8988T (cell line): ENCODE measurements at places on chromosomes 7 and 10.

- no peak for DNase-seq
Measured at GRCh38 chr10:11521860-11522259, 89.6 kb downstream of the USP6NL start.

DNA sequence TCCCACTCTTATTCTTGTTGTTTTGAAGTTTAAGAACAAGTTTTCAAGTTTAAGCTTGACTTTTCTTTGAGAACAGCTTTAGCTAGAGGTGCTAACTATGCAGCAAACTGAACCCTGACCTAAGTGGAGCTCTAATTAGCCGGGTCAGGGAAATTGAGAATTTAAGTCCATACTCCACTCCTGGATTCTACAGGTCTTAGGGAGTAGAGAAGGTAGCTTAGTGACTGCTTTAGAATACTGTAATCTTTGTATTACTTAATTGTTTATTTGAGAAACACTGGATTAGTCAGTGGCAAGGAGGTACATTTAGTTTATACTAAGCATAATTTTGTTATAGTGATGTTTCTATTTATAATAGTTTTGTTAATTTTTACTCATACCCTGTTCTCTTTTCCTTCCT is 74.6 kb upstream of the STRIP2 start:
- DNase-seq: no peak

DNA sequence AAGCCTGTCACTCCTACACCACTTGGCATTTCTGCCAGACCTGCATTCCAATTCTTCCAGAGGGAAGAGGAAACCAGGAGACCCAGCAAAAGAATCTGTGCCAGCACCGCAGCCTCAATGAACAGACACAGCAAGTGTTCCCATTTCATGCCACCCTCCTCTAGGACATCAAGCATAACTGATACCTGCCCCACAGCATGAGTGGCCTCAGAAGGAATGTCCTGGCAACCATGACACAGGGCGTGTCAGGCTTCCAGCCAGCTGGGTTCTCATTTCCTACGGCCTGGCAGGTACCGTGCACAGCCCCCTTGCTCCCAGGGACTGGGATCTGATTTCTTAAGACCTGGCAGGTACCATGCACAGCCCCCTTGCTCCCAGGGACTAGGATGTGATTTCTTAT is 7.8 kb downstream of the MAD1L1 start:
- DNase-seq: peak; percentile 48

DNA sequence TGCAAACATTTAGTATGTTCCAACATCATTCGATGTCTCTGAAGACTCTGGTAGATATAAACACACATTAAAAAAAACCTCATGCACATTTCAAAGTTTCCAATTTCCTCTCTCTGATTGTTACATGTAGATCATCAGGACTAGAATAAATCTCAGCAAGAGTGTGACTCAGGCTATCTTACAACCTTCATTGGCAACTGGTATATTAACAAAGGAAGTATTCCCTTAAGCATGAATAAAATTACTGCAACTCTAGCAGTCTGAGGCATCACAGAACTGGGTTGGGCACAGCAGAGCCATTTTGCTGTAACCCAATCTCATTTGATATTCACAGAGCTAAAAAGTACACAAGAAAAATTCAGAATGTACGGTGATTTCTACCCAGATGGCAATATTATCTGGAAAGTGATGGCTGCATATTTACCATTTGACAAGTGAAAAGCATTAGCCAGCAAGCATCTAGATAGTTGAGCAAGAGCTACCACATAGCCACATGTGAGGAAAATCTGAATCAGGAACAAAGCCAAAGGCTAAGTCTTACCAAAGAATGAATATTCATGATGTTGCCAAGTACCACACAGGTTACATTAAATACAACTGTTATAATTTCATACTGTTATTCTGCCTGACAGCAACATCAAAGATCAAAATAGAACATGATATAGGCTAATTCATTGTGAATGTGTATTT is 232.2 kb downstream of the CRPPA start:
- no peak for DNase-seq

GRCh38 chr7:70060298-70061068 is 462.2 kb downstream of the AUTS2 start:
- no peak for DNase-seq

- peak; percentile 18 for DNase-seq
Measured at GRCh38 chr7:149883452-149883861, 9.7 kb downstream of the ATP6V0E2 start.

DNA sequence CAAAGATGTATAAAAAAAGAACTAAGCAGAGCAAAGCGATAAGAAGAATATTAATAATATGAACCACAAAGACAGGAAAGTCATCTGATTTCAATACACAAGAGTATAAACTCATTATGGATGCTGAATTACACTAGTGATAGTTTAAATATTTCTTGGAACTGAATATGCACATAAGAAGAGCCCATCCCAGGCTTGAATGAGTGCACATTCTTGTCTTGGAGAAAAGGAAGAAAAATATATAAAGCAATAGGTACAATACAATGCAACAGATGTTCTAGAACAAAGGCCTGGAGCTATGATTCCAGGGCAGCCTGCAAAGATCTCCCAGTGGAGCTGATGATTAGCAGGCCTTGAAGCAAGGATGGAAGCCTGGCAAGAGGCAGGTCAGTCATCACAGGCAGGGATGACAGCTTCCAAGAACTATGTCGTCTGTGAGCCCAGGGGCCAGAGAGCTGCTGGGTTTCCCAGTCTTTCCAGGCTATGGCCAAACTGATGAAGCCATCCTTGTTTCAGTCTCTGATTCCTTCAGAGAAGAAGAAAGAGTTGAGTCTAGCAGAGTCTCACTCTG is 277.6 kb downstream of the KCNMA1 start:
- no peak for DNase-seq

DNA sequence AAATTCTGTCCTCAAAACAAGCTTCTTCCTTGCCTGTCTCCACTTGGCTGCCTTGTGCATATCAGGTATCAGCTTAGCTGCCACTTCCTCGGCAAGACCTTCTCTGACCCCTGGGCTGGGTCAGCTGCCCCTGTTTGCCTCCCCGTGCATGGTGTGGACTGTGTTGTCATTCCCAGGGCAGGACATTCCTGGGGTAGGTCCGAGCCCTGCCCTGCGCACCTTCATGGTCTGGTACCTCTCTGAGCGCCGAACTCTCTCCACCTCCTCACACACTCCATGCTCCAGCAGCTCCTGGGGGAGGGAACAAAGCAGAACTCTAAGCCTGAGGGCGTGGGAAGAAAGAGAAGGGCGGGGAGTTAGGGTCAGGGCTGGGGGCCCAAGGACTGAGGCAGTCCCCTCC is 3.8 kb downstream of the POLM start:
- DNase-seq: no peak
